Epithelial cell of proximal tubule (primary cell): ENCODE measurements at places on chromosomes 3 and 15. TPM values are rescaled to one million over a fixed set of nuclear protein-coding genes. Genes with fewer than 3 reads are reported as not detected.

The SAMMSON gene
- not detected in 2 replicates for total RNA-seq

- DNase-seq, result no peak
Observed at GRCh38 chr3:101039285-101039684, 46.1 kb upstream of the ABI3BP start.

DNA sequence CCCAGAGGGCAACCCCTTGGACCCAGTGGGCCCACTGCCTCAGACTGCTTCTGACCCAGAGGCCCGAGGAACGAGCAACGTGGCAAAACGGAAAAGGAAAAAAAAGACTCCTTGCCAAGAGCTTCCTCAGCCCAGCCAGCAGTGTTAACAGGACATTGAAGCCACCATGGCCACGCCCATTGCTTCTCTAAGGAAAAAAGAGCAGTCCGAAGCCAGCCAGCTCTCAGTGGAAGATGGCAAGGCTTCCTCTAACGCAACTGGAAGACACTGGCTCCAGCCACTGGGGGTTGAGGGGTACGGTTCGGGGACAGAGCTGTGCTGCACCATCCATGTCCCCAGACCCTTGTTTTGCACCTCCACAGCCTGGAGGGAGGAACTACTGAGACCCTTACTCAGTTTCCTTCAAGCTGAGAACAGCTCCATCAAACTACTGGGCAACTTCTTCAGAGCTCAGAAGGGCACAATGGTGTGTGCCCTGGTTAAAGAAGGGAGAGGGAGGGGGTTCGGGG lies 10.7 kb downstream of the BMF start:
- DNase-seq, result no peak

DNA sequence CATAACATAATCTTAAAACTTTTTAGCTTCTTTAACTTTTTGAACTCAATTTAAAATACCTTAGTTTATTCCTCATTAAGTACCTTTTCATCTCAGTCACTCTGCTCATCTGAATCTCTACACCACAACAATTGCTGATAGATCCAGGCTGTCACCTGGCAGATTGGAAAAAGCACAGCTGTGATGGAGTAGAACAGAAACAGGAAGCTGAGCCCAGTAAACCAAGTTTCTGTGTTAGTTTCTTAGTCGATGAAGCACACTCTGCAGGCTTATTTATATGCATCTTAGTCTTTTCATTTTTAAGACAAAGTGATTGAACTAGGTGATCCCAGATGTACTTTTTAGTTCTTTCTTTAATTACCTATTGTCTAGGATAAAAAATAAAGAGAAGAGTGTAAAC lies 1398.0 kb upstream of the ALCAM start:
- DNase-seq, result no peak

The B3GALNT1 gene
- 17.1 and 34.7 TPM in 2 replicates for total RNA-seq

The CPA3 gene
- total RNA-seq, result not detected in 2 replicates

DNA sequence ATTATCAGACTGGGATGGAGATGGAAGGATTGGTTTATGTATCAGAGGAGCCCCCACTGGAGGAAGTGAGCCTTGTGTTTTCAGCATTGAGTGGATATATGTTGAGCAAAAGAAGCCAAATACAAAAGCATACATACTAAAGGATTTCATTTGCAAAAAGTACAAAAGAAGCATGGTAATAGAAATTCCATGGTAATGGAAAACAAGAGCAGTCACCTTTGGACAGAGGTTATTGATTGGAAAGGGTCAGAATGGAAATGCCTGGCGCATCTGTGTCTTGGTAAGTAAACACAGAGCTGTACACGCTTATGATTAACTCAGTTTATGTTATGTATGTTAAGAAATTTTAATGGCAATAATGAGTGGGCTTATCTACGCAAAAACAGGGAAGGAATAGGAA lies 72.7 kb downstream of the DHX36 start:
- DNase-seq, result no peak

DNA sequence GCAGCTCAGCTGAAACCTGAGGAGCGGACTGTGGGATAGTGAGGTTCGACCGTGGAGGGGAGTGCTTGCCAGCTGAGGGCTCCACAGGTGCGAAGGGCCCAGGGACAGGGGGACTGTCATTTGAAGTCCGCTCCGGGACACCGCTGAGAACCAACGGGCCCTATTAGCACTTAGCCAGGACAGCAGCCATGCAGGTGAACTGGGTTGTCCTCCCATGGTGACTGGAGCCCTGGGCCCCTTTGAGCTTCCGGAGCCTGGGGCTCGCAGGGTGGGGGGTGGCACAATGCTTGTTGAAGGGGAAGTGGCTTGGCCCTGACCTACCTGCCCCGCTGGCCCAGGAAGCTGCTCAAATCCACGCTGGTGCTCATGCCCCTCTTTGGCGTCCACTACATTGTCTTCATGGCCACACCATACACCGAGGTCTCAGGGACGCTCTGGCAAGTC lies 24.7 kb downstream of the PTH1R start:
- no peak for DNase-seq

DNA sequence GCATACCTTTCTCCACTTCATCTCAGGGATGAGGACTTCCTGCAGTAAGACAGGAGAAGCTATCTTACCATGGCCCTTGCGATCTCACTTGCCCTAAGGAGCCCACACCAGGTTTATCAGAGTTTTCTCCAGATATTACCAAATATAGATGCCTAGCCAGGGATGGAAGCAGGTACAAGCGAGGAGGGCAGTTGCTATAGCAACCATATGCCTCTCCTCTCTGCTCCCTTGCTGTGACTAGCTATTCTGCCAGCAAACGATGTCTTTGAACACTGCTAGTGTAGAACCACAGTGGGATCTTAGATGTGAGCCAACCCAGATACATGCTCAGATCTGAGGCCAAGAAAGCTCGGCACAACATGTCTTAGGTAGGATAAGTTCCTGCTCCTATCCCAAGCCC lies 33.9 kb downstream of the GRAMD2A start:
- DNase-seq, result no peak

- no peak for DNase-seq
Observed at GRCh38 chr3:56122911-56123310, 345.4 kb downstream of the ERC2 start.

DNA sequence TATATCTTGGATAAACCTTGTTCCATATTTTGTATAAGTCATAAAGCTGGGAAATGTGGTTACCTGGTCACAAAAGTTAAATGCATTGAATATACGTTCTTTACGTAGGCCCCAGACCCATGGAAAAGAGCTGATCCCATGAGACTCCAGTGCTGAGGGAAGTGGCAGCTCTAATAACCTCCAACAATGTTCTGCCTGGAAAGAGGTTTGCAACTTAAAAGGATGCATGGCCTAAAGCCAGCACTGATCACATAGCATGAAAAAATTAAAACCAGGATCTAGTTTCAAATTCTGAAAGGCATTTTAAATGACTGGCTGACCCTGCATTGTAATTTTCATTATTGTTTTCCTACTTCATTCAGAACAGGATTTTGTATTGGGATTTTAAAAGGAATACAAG lies 27.9 kb upstream of the STRIT1 start:
- DNase-seq, result no peak

The FAM81A gene
- 3.0 and 5.2 TPM in 2 replicates for total RNA-seq

- DNase-seq, result no peak
Observed at GRCh38 chr3:40432793-40433192, 24.3 kb upstream of the RPL14 start.

DNA sequence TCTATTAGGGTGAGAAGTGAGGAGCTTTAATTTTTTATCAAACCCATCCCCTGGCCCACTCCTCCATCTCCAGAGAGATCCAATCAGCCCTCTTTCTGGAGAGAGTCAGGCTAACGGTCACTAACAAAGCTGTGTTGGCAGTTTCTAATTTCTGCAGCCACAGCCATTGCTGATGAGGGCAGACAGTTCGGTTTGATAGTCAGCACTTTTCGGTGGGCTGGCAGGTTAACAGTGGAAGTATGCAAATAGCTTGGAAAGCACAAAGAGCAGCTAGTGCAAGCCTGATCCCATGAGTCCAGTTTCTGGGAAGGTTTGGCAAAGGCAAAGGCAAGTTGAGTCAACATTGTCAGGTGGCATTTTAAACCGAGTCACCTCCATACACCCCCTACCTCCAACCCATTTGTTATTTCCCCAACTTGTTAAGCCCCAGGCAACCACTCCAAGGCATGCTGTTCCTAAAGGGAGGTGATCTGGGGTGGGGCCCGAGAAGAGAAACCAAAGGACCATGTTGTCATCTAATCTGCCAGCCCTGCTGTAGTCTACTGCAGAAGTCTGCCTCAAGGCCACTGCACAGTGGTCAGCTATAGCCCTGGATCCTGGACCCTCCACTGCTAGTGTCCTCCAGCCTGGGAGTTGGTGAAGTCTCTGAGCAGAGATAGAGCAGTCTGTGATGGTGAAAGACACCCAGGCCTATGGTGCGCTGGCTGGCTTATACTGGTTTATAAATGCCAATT lies 1.7 kb downstream of the CCR1 start:
- no peak for DNase-seq

The SGO1 gene
- total RNA-seq, result 10.3 and 16.6 TPM in 2 replicates

- peak; percentile 10 for DNase-seq
Observed at GRCh38 chr3:59607656-59608055, 557.8 kb upstream of the CFAP20DC start.

DNA sequence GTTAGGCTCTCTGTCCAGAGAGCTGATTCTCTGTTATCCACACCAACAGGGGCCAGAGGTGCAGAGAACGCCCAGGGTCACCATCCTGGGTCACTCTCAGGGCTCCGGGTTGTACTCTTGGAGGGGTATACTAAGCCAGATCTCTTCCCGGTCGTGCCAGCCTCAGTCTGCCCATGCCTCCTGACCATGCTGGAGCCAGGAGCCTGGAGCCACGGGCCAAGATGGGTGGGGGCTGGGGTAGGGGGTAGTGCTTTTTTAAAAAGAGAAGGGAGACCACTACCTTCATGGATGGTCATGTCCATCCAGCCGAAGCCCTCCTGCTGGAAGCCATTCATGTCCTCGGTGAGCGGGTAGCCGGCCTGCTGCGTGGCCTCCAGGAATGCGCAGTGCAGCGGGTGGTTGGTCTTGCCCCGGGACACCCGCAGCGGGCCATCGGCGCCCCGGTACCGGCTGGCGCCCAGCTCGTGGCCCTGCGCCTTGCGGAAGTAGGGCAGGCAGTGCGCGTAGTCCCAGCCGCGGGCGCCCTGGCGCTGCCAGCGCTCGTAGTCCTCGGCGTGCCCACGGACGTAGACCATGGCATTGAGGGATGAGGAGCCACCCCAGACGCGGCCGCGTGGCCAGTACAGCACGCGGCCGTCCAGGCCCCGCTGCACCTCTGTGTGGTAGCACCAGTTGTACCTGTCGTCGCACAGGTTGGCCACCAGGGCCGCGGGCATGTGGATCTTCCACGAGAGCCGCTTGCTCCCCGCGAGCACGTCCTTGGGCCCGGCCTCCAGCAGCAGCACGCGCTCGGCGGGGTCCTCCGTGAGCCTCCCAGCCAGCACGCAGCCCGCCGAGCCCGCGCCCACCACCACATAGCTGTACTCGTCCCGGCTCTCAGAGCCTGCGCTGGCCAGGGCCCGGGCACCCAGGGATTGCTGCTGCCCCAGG lies 22.9 kb downstream of the CHDH start:
- DNase-seq, result no peak

- no peak for DNase-seq
Observed at GRCh38 chr3:138408751-138409570, 25.5 kb upstream of the ESYT3 start.

DNA sequence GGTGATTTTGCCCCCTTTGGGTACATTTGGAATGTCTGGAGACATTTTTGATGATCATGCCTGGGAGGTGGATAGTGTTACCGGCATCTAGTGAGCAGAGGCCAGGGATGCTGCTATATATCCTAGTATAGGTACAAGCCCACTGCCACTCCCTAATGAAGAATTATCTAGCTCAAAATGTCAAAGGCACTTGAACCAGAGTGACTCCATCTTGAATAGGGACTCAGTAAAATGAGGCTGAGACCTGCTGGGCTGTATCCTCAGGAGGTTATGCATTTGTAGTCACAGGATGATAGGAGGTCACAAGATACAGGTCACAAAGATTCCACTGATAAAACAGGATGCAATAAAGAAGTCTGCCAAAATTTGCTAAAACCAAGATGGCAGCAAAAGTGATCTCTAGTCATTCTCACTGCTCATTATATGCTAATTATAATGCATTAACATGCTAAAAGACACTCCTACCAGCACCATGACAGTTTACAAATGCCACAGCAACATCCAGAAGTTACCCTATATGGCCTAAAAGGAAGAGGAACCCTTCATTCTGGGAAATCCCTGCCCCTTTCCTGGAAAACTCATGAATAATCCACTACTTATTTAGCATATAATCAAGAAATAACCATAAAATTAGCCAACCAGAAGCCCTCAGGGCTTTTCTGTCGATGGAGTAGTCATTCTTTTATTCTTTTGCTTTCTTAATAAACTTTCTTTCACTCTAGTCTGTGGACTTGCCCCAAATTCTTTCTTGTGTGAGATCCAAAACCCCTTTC lies 40.0 kb upstream of the FAM3D start:
- no peak for DNase-seq

DNA sequence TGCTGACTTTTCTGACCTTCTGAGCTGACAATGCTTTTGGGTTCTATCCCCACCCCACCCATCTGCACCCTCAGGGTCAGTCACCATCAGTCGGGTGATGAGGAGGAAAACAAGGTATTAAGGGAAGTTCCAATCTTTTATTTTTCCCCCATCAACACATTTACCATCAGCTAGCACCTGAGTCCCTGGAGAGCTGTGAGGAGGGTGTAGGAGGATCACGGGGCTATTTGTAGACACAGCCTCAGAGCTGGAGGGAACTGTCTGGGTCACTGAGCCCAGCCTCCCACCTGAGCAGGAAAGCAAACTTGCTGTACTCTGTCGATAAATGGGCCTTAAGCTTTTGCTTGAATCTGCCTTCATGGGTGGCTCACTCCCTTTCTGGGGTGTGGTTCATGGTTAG lies 24.8 kb upstream of the ZFAND6 start:
- DNase-seq, result no peak

GRCh38 chr3:127568586-127568985 lies 21.9 kb downstream of the TPRA1 start:
- DNase-seq, result no peak

GRCh38 chr15:79282371-79283251 lies at the start of gene ANKRD34C:
Gene ANKRD34C, plus strand, starts transcription at chr15:79282722. Its CDS starts 10,563 bp downstream, at chr15:79293285.
- no peak for DNase-seq

DNA sequence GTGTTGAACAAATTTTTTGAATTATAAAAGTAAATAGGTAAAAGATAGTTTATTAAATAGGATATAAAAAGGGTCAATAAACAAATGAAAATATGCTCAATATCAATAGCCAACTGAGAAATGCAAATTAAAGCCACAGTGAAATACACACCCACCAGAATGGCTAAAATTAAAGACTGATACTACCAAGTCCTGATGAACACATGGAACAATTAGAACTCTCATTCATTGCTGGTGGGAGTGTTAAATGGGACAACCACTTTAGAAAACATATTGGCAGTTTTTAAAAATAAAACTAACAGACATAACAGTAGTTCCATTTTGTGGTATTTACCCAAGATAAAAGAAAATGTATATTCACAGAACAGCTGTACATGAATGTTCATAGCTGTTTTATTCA lies 41.2 kb downstream of the CCDC32 start:
- no peak for DNase-seq

The CDHR4 gene
- total RNA-seq, result not detected in 2 replicates

GRCh38 chr15:100686021-100686724 lies 83.8 kb downstream of the ASB7 start:
- no peak for DNase-seq

- DNase-seq, result no peak
Observed at GRCh38 chr15:52124270-52124880, 11.8 kb upstream of the BCL2L10 start.

The GOLGA8A gene
- 5.8 and 14.3 TPM in 2 replicates for total RNA-seq
